Fibroblast of the aortic adventitia (primary cell): ENCODE measurements at places on chromosomes 13 and 19.
A peak's percentile ranks its signal among the peaks of the same experiment; 100 is the strongest.

GRCh38 chr13:111460548-111461444 lies 140.4 kb downstream of the TEX29 start:
- DNase-seq = peak; percentile 46

DNA sequence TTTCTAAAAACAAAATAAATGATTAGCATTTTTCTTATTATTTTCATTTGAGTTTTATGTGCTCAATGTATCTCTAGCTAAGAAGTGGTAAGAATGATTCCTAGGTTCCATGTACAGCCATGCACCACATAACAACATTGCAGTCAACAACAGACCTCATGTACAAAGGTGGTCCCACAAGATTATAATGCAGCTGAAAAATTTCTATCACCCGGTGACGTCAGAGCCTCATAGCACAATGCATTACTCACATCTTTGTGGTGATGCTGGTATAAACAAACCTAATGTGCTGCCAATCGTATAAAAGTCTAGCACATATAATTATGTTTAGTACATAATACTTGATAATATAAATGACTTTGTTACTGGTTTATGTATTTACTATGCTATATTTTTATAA lies 120.5 kb downstream of the SLC7A1 start:
- DNase-seq = peak; percentile 65

DNA sequence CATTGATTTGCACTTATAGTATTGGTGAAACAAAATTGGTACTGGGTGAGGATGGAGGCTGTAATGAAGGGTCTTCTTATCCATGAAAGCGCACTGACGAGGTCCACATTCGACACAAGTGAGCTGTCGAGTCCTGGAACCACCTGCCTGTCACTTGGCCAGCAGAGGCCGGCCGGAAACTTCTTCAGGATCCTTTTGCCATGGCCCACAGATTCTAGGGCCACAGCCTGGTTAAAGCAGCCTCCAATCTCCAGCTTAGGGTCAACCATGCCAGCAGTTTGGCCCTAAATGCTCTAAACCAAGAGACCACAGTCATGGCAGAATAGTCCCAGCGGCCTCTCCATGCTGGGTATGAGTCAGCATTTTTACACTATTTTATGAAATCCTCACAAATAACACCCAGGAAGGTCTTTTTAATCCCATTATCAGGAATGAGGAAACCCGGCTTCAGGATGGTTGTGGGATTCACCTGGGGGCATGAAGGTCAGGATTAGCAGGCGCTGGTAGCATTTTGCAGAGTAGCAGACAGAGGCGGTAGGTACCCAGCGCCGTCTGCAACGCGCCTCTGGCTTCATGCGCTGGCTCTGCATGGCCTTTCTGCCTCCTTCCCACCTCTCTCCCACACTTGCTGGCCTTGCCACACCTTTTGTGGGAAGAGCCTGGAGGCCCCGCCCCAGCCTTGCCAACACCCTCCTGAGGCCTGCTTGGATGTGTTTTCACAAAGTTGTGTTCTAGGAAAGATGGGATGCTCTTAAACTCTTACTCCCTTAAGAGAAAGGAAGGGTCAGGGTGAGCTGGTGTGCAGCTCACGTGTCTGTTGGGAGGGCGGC lies 15.2 kb downstream of the GAS6 start:
- DNase-seq = no peak

GRCh38 chr13:39105110-39105509 lies 66.9 kb downstream of the NHLRC3 start:
- DNase-seq = peak; percentile 22

DNA sequence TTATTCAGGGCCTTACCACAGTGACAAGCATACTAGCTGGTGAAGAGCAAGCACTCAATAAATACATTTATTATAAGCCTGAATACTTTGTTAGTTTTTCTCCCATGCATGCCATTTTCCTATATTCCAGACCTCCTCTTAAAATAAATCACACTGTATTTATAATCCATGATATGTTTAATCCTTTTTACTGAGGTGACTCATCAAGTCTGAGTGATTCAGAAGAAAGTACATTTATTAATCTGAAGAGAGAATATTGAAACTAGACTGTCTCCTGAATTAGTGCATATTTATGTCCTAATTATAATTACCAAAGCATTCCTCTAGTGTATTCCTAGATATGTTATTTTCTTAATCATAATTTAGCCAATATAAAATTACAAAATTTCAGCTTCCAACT lies 323.3 kb downstream of the NALCN start:
- no peak for DNase-seq

DNA sequence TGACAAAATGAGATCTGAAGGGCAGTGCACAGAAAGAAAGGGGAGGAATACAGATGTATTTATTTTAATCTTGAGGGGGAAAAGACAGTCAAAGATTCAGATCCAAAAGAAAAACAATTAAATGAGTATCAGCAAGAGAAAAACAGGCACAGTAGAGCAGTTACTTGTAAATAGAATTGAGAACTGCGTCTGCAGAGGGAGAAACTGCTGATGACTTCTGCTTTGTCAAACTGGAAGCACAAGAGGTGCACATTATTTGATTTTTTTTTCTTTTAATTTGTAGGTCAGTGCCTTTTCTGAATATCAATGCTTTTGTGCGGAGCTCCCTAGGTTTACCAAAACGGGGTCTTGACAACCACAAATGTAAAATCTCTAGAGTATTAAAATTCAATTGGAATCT lies 37.3 kb downstream of the EFNB2 start:
- no peak for DNase-seq

DNA sequence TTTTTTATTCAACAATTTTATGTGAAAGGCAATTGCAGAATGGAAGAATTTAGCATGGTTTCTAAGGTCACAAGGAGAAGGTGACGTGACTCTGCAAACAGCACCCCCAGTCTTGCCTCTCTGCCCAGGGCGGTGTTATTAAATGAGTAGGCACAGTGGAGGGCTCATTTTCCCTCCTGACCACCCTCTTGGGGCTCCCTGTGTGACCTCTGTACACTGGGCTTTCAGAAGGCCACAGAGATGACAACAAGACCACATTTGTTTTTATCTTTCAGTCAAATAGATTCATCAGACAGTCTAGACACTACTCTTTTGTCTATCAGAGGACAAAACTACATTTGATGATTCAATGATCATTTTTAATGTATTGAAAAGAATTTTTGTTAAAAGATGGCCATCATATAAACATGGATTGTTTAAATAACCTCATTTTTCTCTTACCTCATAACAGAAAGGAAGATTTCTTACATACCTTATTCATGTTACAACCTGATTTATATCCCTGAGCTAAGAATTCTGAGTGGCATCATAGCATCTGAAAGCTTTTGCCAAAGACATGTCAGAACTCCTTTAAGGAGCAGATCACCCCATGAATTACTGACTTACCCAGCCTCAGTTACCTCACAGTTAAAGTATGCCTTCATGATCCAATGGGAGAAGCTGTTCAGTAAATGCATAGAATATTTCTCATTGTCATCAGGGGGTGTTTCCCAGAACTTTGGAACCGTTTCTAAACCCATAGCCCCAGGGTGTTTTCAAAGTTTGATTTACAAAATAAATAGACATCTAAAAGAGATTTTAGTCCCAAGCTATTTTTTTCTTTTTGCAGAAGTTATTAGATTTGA lies 184.0 kb upstream of the RFC3 start:
- peak; percentile 40 for DNase-seq

GRCh38 chr13:76654263-76654662 lies 231.9 kb downstream of the KCTD12 start:
- DNase-seq = no peak

- no peak for DNase-seq
Measured at GRCh38 chr13:40287428-40287827, 379.0 kb downstream of the FOXO1 start.

DNA sequence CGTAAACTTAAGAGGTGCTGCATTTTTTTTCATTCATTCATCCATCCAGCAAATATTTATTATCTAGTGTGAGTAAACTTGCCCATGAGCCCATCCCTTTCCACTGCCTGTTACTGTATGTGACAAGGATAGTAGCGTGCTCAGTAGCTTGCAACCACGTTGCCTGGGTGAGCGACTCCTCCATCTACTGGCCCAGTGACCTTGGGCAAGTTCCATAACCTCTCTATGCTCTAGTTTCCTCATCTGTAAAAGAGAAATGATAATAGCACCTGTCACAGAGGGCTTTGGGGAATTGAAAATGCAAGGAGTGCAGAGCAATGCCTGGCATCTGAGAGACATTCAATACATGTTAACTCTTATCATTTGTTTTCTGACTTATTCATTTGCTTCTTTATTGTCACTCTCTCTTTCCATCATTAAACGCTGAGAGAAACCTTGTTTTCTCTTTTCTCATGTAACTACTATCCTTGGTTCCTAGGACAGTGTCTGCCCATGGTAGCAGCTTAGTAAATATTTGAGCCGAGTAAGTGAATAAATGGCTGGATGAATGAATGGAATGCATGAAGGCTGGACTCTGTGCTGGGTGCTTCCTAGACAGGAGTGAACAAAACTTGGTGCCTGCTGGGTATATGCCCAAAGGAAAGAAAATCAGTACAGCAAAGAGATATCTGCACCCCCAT lies 19.9 kb downstream of the LRCH1 start:
- DNase-seq = no peak

DNA sequence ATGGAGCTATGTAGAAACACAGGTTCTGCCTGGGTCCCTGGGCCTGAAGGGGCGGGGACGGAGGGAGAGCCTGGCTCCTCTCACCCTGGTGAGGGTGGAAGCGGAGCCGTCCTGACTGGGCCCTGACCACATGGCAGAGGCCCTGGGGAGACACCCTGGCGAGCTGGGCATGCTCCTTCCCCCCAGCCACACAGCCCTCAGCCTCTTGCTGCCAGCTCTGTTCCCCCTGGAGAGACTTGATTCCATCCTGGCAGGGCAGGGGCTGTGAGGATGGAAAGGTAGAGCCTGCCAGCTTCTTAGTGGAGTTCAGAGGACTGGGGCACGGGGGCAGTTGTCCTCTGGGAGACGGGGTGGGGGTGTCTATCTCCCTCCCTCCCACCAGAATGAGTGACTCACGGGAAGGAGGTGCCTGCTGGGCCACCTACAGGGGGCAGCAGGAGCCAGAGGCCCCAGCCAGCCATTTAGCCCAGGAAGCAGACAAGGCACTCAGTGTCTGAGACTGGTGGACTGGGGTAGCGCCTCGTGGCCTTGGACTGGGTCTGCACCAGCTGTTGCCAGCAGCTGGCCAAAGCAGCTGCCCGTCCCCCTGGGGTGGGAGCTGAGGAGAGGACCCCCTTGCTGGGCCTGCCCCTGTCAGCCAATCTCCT lies 22.8 kb upstream of the RNF17 start:
- no peak for DNase-seq

DNA sequence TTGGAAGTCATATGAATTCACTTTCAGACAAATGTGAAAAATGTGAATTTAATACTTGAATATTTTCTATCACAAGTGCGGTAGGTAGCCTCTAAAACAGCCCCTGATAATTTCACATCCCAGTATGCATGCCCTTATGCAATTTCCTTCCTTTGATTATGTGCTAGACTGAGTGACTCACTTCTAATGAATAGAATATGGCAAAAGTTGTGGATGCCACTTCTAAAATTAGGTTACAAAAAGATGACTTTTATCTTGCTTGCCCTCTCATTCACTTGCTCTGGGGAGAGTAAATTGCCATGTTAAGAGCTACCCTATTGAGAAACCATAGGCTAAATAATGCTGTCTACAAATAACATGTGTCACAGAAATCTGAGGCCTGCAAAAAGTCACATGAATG lies 402.5 kb upstream of the PCDH9 start:
- no peak for DNase-seq

DNA sequence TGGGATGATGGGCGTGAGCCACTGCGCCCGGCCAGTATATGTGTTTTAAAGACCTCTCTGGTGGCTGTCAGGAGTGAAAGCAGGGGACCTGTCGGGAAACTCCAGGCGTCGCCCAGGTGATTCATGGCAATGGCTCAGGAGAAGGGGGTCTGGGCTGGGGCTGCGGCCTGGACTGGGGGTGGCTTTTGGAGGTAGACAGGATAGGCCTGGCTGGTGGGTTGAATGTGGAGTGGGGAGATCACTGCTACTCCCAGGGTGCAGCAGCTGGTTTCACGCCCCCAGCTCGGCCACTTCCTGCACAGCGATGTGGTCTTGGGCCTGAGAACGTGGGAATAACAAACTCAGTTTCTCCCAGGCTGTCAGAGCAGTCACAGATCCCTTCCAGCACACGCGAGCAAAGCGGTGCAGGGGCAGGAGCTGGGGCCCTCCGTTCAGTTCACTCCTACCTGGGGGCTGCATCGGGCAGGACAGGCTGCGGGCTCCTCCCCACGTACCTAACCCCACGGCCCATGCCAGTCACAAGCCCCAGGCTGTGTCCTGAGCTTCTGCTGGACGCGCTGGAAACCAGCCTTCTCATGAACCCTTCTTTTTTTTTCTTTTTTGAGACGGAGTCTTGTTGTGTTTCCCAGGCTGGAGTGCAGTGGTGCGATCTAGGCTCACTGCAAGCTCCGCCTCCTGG lies 18.9 kb downstream of the KDM4B start:
- no peak for DNase-seq

DNA sequence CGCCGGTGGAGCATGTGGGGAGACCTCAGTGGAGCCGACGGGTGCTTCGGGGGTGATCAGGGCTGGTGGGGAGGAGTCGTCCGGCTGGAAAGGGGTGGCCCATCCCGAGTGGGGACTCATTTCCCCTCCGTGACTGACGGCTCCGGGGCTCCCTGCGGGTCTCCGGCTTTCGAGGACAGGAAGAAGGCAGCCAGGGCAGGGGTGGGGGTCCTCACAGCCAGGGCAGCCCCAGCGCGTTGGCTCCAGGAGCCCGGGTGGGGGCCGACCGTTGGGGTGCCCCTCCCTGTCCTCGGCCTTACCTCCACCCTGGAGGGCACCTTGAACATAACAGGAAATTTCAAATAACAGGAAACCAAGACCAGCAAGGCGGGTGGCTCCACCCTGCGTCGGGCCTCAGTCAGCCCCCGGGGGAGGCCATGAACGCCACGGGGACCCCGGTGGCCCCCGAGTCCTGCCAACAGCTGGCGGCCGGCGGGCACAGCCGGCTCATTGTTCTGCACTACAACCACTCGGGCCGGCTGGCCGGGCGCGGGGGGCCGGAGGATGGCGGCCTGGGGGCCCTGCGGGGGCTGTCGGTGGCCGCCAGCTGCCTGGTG lies at the start of gene S1PR4:
TSS of gene S1PR4 (plus strand) at position 393 of the 596 bp plus-strand sequence. CDS start at position 417, 24 bp downstream.
- DNase-seq = no peak

DNA sequence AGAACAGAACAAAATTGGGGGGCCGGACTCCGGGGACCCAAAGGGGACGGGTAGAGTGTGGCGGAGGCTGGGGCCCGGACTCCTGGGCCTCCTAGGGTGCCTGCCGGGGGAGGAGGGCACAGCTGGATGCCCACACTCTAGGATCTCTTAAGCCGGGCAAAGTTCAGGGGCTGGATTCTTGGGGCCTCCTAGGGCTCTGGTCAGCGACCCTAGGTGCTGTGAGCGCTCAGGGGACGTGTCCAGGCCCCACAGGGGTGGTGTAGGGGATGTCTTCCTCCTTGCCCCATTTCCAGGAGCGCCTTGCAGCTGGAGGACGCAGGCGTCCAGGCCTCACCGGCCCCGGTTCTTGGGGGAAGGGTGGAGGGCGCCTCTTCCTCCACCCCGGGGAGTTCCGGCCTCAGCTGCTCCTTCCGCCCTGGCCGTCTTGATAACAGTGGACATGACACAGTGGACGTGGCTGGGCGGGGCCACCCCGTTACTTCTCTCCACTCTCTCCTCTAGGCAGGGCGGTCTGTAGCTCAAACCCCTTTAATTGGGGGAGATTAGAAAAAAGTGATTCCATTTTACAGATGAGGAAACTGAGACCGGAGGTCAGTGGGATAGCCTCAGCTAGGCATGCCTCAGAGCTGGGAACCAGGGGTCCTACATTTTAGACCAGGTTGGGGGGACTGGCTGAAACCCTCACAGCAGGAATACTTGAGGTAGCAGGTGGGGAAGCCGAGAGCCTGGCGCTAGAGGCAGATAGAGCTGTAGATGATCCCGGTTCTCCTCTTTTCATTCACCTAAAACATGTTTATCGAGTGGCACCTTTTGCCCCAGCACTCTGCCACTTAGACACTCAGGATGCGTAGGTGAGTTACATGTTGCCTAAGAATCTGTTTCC lies 705 bp downstream of the STXBP2 start:
- DNase-seq = no peak
